ENCODE measurements at places on chromosomes 13 and 19.

- DNase-seq, result no peak
These were observed at the start of gene ZFR2 for GRCh38 chr19:3868770-3869456. Gene ZFR2, minus strand, starts transcription at chr19:3869038. Its CDS starts 21 bp downstream, at chr19:3869017.

- no peak for DNase-seq
These were observed 24.1 kb downstream of the LGALS16 start for GRCh38 chr19:39679791-39680168.

- no peak for DNase-seq
These were observed 788 bp upstream of the DLEU7 start for GRCh38 chr13:50844084-50844875.

DNA sequence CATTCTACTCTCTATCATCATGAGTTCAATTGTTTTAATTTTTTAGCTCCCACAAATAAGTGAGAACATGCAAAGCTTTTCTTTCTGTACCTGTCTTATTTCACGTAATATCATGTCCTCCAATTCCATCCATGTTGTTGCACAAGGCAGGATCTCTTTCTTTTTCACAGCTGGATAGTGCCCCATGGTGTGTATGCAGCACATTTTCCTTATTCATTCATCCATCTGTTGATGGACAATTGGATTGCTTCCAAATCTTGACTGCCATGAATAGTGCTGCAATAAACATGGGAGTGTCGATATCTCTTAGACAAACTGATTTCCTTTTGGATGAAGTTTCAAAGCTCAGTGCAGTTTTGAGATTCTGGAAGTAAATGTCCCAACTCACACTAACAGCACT is 326.9 kb downstream of the FGF9 start:
- DNase-seq, result no peak

DNA sequence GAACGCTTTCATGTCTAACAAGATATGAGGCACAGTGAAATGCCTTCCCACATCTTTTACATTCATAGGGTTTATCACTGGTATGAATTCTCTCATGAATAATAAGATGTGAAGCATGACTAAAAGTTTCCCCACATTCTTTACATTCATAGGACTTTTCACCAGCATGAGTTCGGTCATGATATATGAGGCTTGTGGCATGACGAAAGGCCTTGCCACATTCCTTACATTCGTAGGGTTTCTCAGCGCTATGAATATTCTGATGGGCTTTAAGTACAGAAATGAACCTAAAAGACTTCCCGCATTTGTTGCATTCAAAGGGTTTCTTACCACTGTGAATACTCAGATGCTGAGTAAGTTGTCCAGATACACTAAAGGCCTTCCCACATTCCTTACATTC is 21.3 kb downstream of the ZNF607 start:
- peak; percentile 37 for DNase-seq

DNA sequence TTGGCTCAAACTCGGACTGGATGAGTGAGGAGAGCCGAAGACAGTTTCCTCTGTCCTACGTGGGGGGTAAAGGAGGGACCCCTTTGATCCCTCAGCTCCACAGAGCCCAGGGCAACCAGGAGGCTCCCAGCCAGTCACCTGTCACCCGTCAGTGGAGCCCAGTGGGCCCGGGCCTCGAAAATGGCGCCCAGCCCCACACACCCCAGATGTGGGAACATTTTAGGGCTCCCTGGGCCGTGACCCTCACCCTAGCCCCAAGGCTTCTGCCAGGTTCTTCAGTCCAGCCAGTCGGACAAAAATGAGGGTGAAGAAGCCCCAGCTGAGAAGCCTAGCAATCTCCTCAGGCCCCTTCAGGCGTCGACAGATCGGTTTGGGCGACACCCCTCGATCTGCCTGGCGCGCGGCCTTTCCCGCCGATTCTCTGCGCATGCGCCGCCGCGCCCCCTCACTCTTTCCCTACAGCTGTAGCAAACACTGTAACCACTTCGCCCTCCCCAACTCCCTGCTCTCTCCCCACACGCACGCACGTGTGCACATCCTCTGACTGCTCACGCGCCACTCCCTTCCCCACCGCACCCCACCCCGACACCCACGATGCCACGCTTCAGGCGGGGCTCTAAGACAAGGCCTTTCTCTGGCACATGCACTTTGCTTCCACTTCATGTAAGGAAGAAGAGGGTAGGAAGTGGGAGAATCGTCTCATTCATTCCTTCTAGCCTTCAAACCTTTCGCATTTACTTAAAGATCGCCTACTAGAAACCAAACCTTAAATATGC is at the start of gene SLC6A16:
TSS of gene SLC6A16 (minus strand) at position 391 of the 776 bp plus-strand sequence. CDS start 13,844 bp downstream, outside the sequence.
- no peak for DNase-seq

GRCh38 chr19:12847159-12848139 is 9.1 kb downstream of the MAST1 start:
- peak; percentile 74 for DNase-seq

DNA sequence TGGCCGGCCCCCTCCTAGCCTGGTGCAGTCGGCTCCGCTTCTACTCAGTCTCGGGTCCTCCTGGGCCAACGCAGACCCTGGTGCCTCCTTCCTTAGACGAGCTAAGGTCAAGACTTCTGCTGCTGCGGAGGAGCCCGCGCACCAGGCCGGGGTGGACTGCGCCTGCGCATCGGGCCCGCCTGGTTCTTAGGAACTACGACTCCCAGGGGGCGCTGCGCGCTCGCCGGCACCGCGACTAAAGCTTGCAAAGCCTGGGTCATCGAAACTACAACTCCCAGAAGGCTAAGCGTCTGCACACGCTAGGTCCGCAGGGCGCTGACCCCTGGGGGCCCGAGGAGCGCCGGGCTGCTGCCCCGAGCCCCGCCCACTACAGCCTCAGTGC is at the start of gene ZNF835:
TSS of gene ZNF835 (minus strand) at position 145 of the 382 bp plus-strand sequence. CDS start 6,559 bp downstream, outside the sequence.
- DNase-seq, result no peak
